ENCODE measurements at places on chromosomes 11 and 22.

DNA sequence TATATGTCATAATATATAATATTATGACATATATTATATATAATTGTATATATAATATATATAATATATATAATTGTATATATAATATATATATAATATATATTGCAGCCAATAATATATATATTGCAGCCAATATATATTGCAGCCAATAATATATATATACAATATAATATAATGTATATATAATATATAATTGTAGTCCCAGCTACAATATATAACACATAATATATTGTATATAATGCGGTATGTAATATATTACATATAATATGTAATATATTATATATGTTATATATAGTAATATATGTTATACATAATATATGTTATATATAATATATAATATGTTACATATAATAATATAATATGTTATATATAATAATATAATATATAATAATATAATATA is 5.8 kb upstream of the CELF1 start:
- no peak for DNase-seq

GRCh38 chr11:12294613-12295012 is 82.8 kb upstream of the PARVA start:
- no peak for DNase-seq

- no peak for DNase-seq
Measured at GRCh38 chr11:107221748-107222285, 203.5 kb upstream of the GUCY1A2 start.

DNA sequence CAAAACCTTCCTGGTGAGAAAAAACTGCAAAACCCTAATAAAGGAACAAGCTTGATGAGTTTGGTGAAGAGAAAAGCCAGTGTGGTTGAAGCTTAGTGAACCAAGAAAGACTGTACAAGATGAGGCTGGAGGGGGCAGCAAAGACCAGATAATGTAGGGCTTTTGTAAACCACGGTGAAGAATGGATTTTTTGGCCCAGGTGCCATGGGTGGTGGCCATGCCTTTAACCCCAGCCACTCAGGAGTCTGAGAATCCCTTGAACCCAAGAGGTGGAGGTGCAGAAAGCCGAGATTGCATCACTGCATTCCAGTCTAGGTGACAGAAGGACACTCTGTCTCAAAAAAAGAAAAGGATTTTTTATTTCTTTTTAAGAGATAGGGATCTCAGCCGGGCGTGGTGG is 5.0 kb upstream of the ZDHHC5 start:
- DNase-seq, result peak; percentile 66

DNA sequence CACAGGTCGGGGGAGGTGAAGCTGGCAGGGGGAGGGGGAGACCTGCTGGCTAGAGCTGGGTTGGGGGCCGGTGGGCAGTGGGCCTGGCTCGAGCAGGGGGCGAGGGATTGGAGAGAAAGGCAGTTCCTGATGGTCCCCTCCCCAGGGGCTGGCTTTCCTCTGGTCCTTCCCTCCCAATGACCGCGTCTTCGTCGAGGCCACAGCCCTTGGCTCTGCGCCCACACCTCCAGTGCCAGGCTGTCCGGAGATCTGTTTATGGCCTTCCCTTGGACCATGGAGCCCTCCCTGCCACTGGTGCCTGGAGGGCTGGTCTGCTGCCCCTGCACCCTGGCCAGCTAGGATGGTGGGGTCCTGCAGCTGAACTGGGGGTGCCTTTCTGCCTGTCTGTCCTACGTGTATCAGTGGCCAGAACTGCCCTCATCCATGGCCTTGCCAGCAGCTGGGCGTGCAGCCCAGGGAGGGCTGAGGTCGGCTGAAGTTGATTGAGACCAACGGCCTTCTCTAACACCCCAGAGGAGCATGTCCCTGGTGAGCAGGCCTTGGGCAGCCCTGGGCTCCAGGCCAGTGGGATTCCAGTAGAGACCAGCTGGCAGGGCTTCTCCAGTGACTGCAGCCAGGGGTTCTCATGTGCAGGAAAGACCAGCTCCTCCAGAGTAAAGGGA is 12.3 kb downstream of the TANGO2 start:
- no peak for DNase-seq

DNA sequence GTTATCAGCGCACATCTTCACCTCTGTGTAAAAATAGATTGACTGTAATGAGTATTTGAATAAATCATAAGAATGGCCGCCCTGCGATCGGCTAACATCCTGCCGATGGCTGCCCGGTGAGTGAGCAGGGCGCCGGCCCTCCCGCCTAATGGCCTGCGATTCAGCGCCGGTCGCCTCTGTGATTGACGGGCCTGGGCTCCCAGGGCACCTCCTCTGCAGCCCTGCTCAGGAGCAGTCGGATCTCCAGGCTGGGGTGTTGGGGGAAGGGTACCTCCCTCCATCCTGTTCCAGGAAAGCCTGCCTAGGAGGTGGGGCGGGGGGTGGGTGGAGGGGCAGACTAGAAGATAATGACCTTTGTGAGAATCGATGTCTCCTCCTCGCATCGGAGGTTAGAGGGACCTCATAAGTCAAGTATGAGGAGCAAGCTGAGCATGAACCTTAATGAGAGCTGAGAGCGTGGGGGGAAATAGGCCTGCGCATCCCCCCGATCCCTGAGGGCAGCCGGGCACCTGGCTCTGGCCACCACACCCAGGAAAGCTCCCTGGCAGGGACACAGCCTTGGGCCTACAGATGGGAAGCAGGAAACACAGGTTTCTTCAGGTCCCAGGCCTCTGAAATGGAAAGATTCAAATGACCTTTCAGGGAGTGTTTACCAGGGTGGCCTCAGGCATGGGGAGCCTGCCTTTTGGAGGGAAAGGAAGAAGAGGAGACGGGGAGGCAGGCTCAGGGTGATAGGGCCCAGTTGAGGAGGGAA is 71.7 kb downstream of the PKNOX2 start:
- no peak for DNase-seq

GRCh38 chr11:83312430-83312829 is 26.3 kb upstream of the CCDC90B start:
- DNase-seq, result no peak

DNA sequence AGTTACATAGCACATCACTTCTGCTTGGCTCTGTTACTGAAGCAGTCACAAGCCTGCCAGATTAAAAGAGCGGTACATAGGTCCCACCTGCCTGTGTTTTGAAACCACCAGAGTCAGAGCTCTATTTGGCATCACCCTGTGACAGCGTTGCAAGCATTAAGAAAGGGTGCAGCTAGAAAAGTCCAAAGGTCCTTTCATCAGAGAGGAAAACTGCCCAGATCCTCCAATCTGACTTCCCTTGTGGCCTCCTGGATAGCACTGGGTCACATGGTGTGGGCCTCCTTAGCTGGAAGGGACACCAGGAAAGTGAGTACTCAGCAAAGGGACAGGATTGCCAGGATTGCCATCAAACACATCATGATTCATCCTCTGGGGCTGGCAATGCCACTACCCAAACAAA is 22.9 kb downstream of the STX3 start:
- DNase-seq, result no peak

GRCh38 chr22:30947173-30947815 is 21.3 kb downstream of the MORC2 start:
- no peak for DNase-seq

DNA sequence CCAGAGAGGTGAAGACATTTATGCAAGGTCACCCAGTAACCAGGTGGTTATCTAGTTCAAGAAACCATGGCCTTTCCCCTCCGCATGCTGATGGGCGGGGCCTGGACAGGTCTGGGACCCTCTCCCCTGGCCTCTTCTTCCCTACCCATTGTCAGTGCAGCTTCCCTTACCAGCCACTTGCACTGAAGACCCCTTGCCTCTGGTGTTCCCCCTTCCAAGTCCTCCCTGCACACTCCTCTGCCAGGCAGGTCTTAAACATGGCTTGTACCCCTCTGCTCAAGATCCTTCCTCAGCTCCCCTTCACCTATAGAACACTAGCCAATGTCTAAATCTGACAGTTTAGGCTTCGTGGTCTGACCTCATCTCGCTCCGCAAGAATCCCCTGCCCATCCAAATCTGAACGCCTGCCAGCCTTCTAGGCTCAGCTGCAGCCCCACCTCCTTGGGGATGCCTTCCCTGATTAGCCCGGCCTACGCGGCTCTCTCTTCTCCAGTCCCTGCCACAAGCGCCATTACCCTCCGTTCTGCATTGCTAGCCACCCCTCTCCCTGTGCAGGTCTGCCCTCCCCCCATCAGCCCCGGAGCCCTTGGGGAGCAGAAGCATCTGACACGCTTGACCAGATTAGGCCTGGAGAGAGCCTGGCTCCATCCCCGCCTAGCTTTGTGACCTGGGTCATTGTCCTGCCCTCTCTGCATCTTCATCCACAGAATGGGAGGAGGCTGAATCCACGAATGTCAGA is 213.8 kb downstream of the DSCAML1 start:
- no peak for DNase-seq

DNA sequence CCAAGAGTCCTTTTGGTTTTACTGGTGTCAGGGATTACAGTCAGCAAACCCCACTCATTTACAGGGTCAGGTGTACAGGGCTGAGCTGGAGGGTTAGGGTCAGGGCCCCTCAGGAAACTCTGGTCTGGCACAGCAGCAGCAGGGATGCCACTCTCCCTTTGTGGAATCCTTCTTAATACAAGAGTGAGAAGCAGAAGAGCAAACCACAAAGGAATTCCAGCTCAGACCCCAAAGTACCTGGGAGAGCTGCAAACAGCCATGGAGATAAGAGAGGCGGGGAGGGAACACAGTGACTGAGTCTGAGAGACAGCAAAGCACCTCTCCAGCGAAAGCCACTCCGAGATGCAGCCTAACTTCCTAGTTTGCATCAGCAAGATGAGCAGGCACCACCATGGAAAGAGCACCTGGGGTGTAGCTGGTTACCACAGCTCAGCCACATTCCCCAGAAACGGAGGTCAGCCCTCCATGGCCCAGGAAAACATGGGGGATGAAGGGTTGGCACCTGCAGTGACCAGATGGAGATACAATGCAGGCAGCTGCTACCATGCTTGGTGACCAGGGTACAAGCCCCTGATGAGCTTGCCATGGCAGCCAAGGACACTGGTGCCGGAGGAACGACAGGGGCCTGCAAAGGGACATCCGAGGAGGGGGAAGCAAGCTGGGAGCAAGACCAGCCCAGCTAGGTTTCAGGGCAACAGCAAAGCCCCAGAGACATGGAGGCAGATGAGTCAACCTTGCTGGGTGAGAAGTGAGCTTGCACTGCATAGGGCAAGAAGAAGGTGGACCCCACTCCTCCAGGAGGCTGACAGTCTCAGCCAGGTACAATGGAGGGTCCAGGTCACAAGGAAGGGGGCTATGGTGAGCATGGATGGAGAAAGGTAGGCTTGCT is 3.9 kb downstream of the BET1L start:
- DNase-seq, result no peak

DNA sequence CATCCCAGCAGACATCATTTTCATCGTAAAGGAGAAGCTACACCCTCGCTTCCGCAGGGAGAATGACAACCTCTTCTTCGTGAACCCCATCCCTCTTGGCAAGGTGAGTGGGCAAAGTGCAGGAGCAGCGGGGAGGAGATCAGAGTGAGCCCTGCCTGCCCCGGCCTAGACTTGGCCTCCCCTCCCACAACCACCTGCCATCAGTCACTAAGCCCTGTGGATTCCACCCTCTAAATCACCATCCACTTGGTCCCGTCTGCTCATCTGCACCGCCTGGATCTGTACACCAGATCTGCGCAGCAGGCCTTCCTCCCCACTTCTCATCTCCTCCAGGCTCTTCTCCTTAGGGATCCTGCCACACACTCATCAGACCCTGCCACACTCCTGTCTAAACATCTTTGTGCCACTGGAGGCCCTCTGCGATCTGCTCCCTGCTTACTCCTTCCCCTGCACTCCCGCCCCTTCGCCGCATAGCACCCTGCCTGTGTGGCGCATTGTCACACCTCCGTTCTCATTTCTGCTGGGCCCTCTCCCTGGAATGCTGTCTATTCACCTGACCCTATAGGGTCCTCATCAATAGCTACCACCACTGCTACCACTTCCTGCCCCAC is 14.2 kb downstream of the UCP2 start:
- no peak for DNase-seq

DNA sequence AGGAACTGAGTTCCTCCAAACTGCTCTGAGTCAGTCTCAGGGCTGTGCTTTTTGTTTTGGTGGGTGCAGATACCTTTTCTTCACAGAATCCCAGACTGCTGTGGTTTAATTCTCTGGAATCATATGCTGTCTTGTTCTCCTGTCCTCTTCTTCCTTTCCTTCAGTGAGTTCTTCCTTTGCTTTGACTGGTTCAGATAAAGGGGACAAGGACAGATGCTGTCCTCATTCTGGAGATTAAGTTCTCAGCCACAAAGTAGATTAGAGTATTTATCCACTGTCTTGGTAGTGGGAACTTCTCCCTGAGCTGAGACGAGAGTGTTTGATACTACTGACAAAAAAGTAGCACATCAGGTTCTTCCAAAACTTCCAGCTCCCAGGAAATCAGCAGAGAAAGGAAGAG is 13.3 kb downstream of the ZDHHC5 start:
- peak; percentile 37 for DNase-seq
